Type B pancreatic cell (in vitro differentiated cells): ENCODE measurements at places on chromosomes 6 and 20.

- no peak for DNase-seq
Observed at GRCh38 chr6:100906325-100906724, 25.2 kb upstream of the ASCC3 start.

GRCh38 chr6:158017621-158018040 is 36.0 kb downstream of the SYNJ2 start:
- no peak for DNase-seq

- no peak for DNase-seq
Observed at GRCh38 chr20:24816907-24817306, 132.2 kb upstream of the CST7 start.

DNA sequence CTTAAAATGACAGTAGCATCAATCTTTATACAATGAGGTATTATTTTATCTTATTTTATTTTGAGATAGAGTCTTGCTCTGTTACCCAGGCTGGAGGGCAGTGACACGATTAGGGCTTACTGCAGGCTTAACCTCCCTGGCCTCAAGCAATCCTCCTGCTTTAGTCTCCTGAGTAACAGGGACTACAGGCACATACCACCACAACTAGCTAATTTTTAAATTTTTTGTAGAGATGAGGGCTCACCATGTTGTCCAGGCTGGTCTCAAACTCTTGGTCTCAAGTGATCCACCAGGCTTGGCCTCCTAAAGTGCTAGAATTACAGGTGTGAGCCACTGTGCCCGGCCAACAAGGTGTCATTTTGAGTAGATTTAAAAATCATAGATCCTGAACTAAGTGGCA is 125.9 kb downstream of the PDSS2 start:
- DNase-seq, result no peak

- no peak for DNase-seq
Observed at GRCh38 chr6:100678027-100678426, 203.1 kb downstream of the ASCC3 start.

DNA sequence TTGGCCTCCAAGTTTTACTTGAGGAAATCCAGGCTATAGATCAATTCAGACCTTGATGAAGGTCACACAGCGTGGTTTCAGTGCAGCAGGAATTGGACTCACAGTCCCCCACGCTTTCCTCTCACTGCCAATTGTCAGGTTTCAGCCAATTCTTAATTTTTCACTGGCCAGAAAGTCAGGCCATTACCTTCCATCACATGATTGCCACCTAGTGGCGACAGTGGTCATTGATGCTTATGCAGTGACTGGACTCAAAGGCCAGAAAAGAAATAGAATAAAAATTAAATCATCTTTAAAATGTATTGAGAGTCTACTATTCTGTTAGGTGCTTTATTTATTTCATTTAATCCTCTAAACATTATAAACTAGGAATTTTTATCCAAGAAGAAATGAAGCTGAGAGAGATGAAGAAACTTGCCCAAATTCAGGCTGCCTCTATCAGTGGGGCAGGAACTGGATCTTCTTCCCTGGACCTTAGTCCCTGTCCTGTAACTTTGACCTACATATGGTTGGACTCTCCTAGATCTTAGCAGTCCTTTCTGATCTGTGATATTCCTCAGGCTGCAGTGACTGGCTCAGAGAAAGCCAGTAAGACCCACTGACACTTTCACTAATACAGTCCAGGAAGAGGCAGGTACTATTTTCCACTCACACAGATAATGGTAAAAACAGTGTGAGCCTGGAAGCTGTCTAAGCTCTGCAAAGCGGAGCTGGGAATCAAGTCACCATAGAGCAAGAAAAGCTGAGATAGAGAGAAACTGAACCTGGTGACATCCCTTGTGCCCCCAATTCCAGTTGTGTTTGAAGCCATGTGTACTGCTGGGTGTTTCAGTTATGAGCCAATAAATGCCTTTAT is 133.3 kb downstream of the ELOVL4 start:
- DNase-seq, result peak; percentile 74

DNA sequence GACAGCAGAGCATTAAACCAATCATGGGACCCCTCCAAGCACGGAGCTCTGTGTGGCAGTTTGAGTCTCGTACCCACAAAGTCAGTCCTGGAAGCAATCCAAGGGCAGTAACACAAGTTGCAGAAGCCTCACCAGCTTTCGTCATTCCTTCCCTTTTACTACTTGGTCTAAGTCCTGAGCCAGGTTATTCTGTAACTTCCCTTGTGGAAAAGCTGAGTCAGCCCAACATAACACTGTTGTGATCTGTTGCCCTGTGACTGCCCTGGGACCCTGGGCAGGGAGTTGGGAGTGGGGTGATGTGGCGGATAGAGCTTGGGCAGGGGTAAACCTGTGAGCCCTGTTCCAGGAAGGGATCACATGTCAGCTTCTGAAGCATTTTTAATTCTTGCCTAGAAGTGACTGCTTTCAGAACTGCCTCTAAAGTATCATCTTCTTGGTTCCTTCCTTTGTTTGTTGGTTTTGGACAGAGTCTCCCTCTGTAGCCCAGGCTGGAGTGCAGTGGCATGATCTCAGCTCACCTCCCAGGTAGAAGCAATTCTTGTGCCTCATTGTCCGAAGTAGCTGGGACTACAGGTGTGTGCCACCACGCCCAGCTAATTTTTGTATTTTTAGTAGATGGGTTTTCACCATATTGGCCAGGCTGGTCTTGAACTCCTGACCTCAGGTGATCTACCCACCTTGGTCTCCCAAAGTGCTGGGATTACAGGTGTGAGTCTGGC is 183.7 kb upstream of the JAG1 start:
- DNase-seq, result no peak

DNA sequence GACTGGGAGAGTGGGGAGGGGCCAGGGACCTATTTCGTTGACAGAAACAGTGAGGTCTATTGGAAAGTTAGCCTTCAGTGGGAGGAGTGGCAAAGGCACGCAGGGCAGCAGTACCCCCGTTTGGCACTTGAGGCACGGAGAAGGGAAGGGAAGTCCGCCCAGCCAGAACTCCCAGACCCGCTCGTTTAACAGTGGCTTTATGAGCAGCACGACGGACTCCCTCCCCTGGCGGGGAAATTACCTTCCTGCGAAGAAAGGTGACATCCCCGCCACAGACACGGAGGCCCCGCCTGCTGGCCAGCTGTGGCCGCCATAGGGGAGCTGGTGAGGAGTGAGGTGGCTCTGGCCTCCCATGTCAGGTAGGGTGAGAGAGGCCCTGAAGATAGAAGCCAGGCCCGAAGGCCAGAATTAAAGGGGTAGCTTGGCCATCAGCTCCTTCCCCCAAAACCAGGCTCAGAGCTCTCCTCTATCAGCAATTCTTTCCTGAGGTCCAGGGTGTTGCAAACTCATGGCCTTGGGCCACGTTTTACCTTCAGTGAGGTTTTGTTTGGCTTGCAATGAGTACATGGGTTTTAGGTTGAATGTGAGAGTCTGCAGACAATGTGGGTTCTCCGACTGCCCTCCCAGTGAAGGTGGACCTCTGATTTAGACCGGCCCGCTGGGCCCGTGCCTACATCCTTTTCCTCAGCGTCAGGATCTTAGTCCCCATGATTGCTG is 123.7 kb downstream of the MRPL14 start:
- DNase-seq, result no peak

GRCh38 chr6:168318579-168319278 is 848 bp downstream of the DACT2 start:
- no peak for DNase-seq

GRCh38 chr6:12974551-12974950 is 258.0 kb downstream of the PHACTR1 start:
- DNase-seq, result no peak

GRCh38 chr6:52180787-52181558 is 5.2 kb upstream of the IL17A start:
- no peak for DNase-seq

GRCh38 chr20:49945701-49946477 is 9.7 kb downstream of the RNF114 start:
- no peak for DNase-seq

DNA sequence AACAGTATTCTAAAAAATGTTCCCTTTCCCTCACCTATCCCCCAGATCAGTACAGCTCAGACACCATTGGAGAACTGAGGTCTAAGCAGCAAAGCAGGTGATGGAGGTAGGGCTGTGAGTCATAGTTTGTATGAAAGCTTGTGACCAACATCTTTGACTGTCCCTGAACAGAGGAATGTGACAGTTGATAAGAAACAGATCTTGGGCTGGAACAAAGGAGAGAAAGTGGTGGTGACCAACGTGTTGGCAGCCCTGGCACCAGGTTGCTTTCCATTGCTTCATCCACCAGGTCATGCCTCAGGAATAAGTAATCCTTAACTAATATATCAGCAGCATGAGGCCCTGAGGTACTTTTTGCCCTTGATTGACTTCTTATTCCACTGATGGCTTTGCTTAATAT is 19.9 kb upstream of the CRIP3 start:
- no peak for DNase-seq

- no peak for DNase-seq
Observed at GRCh38 chr6:19530188-19530587, 307.0 kb upstream of the ID4 start.

DNA sequence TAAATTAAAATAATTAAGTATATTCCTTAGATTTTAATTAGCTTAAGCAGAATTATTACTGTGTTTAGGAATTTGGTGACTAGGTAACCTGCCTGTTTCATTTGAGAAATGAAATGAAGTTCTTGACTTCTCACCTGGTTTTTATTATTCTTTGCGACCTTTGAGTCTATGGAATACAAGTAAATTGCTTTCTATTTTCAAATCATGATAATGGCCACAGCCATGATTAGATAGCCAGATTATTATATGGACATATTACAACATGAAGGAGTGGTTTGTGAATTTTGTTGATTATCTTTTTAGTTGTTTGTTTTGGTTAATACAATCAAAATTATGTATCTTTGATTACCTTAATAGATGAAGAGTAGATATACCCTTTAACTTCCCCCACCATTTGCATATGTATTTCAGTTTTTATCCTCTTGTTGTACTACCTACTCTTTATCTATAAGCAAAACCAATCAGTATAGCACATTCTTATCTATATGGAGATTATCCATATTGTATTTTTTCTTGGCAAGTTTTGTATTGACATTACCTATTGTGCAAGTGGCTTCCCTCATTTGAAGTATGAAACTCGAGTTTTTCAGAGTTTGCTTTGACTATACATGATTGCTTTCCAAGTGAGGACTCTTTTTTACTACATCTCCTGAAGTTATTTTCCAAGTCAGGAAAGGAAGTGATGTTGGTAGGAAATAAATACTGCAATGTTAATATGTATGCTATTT is 47.9 kb downstream of the CD2AP start:
- DNase-seq, result no peak

DNA sequence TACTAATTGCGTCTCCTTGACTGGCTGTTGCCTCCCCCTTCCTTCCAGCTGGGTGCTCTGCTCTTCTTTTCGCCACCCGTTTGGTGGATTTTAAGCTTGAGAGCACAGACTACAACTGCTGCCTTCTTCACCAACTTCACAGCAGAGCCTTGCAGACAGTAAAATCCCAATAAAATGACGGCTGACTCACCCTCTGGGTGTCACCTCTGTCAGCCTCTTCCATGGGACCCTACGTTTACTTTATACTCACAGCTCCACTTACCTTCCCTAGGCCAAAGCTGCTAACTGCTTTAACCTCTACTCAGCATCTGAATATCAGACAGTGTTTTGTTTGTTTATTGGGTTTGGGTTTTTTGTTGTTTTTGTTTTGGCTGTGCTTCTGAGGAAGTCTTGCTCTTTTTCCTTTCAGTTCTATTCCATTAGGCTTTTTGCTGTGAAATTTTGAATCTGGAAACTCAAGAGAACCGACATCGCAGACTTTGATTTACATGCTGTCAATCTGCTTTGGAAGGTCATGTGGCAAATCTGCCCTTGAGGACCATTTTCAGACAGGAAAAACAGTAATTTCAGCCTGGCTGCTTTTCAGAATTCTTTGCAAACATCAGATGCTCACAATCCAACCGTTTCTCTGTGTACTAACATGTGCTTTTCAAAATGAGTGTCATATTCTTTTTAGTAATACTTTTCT is 2.4 kb downstream of the AGPAT4 start:
- no peak for DNase-seq

GRCh38 chr20:49372095-49372734 is 94.4 kb upstream of the ZNFX1 start:
- DNase-seq, result no peak

- DNase-seq, result no peak
Observed at GRCh38 chr20:40286975-40287531, 402.0 kb downstream of the MAFB start.

- no peak for DNase-seq
Observed at GRCh38 chr20:49427751-49428518, 54.5 kb downstream of the KCNB1 start.

DNA sequence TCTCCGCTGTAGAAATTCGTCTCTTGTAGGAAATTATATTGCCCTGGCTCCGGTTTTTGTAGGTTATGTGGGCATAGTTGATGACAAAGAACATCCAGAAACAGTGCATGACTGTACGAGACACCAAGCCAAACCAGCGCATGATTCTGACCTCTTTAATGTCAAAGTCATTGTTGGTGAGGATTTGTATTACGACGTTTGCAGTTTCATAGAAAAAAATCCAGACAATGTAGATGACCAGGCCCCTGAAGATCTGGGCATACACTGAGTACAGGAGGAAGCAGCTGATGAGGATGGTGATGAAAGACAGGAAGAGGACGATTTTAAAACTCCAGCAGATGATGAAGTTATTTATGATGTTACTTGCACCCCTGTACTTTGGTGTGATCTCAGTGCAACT is 39.1 kb upstream of the TBC1D22B start:
- DNase-seq, result no peak

DNA sequence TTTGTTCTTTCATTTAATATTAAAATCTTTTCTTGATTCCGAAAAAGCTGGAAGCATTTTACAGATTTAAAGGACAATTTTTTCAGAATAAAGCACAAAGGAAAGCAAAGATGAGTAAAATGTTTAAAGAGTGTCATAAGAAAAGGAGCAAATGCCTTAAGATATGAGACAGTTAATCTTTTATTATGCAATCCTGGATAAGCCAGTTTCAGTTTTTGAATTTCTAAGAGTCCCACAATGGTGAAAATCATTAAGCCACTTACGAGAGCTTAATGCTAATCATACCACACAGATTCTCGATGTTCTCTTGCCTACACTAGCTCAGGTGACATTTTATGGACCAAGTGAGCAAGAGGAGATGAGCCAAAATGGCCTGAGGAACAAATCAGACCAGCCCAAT is 103.7 kb upstream of the RNF217 start:
- no peak for DNase-seq

DNA sequence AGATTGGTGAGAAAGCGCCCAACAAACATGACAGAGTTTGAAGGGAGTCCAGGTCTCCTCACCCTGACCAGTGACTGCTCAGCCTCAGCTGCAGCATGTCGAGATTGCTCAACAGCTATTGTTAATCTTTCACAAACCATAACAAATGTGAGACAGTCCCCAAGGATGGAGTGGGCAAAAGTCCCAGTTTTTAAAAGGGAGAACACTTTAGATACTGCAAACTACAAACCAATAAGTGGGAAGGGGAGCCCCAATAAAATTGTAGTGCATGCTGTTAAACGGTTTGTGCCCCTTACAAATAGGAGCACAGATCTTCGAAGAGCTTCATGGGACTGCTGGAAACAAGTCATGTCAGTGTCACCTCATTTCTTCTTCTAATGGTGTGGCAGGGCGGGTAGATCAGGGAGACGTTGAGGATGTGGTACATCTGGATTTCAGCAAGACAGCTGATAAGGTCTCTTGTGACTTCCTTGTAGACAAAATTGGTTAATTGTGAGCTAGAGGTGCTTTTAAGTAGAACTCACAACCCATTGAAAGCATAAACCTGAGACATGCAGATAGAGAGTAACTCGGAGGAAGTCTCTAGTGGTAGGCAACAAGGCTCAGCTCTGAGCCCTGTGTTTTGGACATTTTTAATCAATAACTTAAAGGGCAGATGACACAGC is 134.0 kb upstream of the ARMC2 start:
- DNase-seq, result no peak
